Endodermal cell (in vitro differentiated cells): ENCODE measurements at places on chromosomes 2 and 18. TPM values are rescaled to one million over a fixed set of nuclear protein-coding genes. Genes with fewer than 3 reads are reported as not detected.
A peak's percentile ranks its signal among the peaks of the same experiment; 100 is the strongest.

DNA sequence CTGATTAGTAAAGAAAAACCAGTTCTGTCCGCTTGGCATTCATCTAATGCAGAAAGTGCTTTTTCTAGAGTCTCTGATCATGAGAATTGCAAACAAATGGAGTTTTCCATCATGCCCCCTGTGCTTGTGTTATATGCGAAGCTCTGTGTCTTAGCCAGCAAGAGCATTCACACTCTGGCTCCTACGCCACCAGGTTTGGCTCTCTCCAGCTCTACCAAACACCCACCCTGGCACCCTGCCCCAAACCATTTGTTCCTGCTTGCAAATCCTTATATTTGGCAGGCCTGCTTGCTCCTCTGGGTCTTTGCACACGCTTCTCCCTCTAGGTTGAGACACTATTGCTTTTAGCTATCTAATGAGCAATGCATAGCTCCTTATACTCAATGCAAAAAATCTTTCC, 204.1 kb upstream of the CYRIA start:
- H3K27me3 ChIP-seq = no peaks in the 10 kb centered on the region
- no peak for DNase-seq
- H3K27ac ChIP-seq = peak overlapping the region; percentile 51
- no peak overlapping the region for H3K4me3 ChIP-seq

DNA sequence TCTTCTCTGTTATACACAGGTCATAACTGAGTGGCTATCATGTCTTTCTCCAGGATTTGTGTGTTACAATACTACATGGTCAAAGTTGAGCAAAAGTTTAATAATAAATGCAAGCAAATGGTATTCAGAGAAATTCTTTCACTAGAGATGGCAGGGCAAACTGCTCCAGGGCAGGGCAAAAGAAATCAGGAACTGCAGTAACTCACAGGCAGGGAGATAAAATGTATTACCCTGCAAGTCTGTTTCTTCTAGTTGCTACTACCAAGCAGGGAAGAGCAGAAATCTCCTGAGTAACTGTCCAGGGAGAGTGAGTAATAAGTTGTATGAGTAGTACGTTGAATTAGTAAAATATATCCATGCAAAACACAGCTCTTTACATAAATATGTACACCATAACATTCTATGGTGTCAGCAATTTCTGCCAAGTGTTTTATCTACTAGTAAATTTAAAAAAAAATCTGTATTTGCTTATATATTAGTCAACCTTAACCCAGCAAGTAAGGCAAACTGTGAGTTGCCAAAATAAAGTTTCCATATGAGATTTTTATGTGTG, 404.1 kb downstream of the ZEB2 start:
- no peaks in the 10 kb centered on the region for H3K36me3 ChIP-seq
- H3K4me3 ChIP-seq = no peak overlapping the region
- no peaks in the 10 kb centered on the region for H3K27me3 ChIP-seq
- no peaks in the 10 kb centered on the region for H3K4me1 ChIP-seq
- no peak for DNase-seq

DNA sequence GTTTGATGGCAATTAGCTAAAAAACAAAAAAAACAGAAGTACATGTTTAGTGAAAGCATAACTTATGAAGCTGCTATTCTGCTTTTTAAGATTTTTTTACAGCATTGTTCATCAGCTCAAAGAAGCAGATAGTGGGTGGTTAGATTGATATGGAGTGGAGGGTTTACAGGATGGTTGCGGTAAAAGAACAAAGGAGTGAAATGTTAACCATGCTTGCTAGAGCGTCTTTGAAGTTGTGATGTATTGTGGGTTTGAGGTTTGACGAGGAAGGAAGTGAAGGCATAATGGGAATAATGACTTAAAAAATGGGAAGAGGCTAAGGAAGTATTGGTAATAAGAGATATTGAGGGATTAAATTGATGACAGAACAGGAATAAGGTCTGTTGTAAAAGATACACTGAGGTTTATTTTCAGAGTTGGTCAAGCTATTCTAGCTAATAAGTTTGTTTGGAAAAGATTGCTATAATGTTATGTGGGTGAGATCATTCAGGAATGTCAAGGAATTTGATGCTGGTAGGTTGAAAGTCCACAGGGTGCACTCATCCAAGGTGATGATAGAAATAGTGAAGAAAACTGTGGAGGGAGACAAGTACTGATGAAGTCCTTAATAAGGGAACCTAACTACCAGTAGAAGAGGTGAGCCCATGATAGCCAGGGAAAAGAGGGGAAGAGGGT, 14.6 kb downstream of the SPOPL start:
- no peaks in the 10 kb centered on the region for H3K27me3 ChIP-seq
- no peak for DNase-seq
- no peak overlapping the region for H3K27ac ChIP-seq
- H3K36me3 ChIP-seq = no peaks in the 10 kb centered on the region

- no peak overlapping the region for H3K27ac ChIP-seq
- no peak for DNase-seq
- peaks cover 5% of the 10 kb centered on the region for H3K4me1 ChIP-seq
These were observed 102.3 kb downstream of the TCF4 start for GRCh38 chr18:55485666-55486065.

- H3K4me1 ChIP-seq = no peaks in the 10 kb centered on the region
- no peak overlapping the region for H3K27ac ChIP-seq
- no peaks in the 10 kb centered on the region for H3K36me3 ChIP-seq
- no peaks in the 10 kb centered on the region for H3K27me3 ChIP-seq
- DNase-seq = no peak
These were observed 938.1 kb upstream of the SLC39A10 start for GRCh38 chr2:194718881-194719280.

DNA sequence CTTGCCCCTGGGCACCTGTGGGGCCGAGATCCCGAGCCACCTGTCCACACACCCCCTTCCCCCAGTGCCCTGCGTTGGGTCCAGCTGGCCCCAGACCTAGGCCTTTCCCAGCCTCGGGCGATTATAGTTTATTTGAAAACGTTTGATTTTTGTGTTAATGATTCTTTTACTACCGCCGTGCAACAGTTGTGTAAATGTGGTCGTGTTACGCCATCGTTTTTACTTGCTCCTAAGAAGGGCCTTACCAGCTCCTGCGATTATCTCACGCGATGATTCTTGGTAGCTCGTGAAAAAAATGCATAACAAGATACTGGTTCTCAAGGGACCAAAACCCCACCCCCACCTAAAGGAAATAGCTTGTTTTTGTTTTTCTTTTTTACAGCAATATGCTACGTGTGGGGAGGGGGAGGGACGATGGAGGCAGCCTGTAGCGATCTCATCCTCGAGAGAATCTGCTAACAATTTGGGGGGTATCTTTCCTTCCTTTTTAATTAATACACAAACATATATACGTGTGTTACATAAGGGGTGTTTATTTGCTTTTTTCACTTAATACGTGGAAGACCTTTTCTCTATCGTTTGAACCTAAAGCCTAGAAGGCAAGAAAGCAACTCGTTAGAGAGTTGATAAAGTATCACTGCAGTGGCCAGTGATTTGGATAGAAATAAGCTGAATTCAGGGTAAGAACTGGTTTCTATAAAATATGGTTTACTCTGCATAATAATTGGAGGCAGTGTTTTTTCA, 1.0 kb downstream of the ZDBF2 start:
- H3K4me3 ChIP-seq = peak overlapping the region; percentile 78
- no peaks in the 10 kb centered on the region for H3K36me3 ChIP-seq
- no peaks in the 10 kb centered on the region for H3K27me3 ChIP-seq
- DNase-seq = no peak
- H3K4me1 ChIP-seq = no peaks in the 10 kb centered on the region
- peak overlapping the region; percentile 19 for H3K27ac ChIP-seq

DNA sequence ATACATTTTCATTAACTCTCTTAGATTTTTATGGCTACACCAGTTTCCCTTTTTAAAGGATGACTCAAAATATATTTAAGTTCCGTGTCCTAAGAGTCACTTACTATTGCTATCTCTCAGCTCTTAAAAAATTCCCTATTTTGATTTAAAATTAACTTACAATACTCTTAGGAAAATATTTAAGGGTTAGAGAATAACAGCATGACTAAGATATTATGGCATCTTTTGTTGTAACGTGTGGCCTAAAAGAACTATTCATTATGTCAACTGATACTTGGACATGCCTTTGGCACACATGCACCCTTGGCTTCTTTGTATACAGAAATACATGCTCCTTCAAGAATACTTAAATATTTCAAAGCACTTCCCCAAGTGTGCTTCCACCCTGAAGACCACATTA, 42.3 kb downstream of the SCN3A start:
- no peak overlapping the region for H3K4me3 ChIP-seq
- no peak overlapping the region for H3K27ac ChIP-seq
- H3K27me3 ChIP-seq = no peaks in the 10 kb centered on the region
- no peaks in the 10 kb centered on the region for H3K36me3 ChIP-seq
- no peak for DNase-seq
- no peaks in the 10 kb centered on the region for H3K4me1 ChIP-seq

Gene TDRD15
- total RNA-seq = 0.27 to 0.33 TPM in 2 of 3 replicates, not detected in the other

Gene IL1F10
- not detected in 2 replicates for total RNA-seq

Gene SLC5A7
- not detected in 3 replicates for total RNA-seq
